Smooth muscle cell of the brain vasculature (primary cell): ENCODE measurements at places on chromosomes 1 and 21.

- no peak for DNase-seq
Observed at GRCh38 chr21:35810431-35810970, 249.8 kb downstream of the SETD4 start.

DNA sequence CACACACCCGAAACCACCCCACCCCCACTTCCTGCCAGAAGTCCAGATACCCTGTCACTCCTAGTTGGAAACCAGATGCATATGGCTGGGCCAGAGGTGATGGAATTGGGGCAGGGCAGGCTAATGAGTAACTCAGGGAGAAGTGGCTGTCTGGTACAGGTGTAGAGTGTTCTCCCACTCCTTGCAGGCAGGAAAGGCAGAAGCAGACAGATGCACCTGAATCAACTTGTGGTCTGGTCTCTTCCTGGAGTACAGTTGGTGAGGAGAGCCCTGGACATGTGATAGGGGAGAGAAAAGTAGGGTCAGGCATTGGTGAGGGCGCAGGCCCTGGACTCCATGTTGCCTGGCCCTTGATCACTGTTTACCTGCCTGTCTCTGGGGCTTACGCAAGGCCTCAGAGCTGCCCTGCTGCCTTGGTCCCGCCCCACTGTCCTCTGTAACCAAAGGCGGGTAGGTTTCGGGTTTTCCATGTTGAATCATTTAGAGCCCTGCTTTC lies 2.5 kb downstream of the CGN start:
- DNase-seq = no peak

GRCh38 chr1:84973498-84974334 lies 23.2 kb downstream of the MCOLN2 start:
- DNase-seq = no peak

- DNase-seq = no peak
Observed at GRCh38 chr1:113686891-113687618, 72.2 kb downstream of the PHTF1 start.

DNA sequence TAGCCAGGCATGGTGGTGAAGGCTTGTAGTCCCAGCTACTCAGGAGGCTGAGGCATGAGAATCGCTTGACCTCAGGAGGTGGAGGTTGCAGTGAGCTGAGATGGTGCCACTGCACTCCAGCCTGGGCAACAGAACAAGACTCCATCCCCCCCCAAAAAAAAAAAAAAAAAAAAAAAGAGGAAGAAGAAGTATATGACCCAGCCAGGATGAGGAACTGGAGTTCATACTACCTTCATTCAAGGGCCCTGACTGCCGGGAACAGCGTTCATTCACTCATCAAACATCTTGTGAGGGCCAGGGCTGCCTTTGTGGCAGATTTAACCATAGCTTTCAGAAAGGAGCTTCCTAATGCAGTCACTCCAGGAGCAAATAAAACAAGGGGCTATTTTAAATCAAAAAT lies 127.6 kb downstream of the MRPS6 start:
- DNase-seq = no peak

- no peak for DNase-seq
Observed at GRCh38 chr1:43344267-43344850, 6.7 kb downstream of the MPL start.

- no peak for DNase-seq
Observed at GRCh38 chr1:42504535-42505128, 41.5 kb downstream of the CCDC30 start.

- DNase-seq = no peak
Observed at GRCh38 chr1:110265186-110265585, 55.1 kb downstream of the KCNC4 start.

- no peak for DNase-seq
Observed at GRCh38 chr1:183569141-183569540, 21.1 kb downstream of the NCF2 start.
